ENCODE measurements at places on chromosomes 7 and 10.

DNA sequence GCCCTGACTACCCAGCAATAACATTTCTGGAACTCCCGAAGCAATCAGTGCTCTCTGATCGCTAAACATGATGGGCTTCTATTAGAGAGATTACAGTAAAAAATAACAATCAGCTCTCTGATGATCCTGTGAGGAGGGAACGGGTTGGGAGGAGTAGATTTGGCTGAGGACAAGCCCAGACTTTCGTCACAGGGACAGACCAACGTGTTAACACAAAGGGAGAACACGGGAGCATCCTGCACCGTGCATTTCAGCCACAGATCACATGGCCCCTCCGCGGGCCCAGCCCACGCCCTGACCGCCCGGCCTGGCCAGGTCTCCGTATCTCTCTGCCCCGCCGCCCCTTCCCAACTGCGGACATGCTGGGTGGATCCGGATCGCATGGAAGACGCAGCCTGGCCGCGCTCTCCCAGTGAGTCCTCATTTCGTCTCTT lies 95.0 kb upstream of the AGBL3 start:
- DNase-seq: no peak

GRCh38 chr10:4569151-4569550 lies 256.9 kb upstream of the AKR1E2 start:
- no peak for DNase-seq

GRCh38 chr10:7659560-7659959 lies 7.2 kb downstream of the ITIH5 start:
- no peak for DNase-seq

DNA sequence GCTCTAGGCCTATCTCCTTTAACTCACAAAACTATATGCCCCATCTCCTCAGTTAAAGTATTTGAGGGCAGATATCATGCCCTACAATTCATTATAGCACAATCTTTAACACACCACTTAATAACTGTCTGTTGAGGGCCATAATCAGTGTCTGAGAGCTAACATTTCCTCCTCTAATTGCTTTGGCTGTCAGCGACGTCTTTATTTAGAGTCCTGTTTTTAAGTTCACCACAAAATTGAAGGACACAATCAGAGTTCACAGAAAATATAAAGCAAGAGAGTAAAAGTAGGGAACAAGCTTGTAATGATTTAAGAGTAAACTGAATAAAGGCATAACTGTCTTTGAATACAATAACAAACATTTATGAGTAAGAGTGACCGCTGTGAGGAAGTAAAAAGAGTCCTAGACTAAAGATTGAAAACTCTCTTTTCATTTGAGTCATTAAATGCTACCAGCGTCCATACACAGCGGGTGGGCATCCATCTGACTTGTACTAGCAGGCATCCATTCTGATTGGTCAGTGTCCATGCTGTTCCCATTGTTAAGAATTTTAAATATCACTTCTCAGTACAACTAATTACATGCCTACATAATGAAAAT lies 38.4 kb upstream of the ABCB4 start:
- no peak for DNase-seq

DNA sequence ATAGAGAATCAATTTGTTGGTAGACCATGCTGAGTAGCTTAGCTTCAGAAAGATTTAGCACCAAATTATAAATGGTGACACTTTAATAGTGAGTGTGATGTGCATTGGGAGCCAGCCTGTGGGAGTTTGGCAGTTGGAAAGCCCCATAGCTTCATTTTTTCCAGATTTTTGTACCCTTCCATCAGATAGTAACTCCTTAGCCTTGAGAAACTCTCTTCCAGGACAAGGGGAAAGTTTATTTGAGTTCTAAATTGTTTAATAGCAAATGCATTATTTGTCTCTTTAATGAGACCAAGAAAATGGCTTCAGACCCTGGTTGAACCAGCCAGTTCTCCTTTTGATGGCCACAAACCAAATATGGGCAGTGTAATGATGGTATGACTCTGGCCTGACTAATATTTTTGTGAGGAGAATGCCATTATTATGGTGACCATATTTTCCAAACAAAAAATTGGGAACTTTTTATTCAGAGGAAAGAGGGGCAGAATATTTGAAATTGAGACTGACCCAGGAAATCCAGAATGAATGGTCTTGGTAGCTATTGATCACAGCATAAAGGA lies 49.8 kb downstream of the PLCE1 start:
- DNase-seq: no peak
